ENCODE measurements at places on chromosomes 7 and 10. TPM values are rescaled to one million over a fixed set of nuclear protein-coding genes. Genes with fewer than 3 reads are reported as not detected.

Gene IRF5
- polyA plus RNA-seq, result not detected

Gene PPP1R3C
- 52.1 TPM for polyA plus RNA-seq

Gene CALHM1
- polyA plus RNA-seq, result not detected

Gene DUSP5
- polyA plus RNA-seq, result 64.1 TPM

- DNase-seq, result no peak
Measured at GRCh38 chr10:34996843-34997242, 93.3 kb downstream of the CUL2 start.

Gene DENND2A
- 18.2 TPM for polyA plus RNA-seq

DNA sequence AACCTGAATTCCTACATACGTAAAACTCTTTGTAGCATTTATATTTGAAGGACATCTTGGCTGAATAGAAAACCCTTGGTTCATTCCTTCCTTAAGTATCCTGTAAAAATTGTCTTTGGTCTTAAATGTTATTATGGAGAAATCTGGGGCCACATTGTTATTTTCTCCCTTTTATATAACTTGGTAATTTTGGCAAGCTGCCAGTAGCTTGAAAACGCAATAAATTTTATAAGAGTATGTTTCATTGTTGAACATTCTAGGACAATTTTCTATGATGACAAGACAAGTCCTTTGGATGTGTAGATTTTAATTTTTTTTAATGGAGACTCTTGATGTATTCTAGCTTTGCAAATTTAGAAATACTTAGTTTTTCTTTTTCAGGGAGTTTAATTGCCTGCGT, 191.9 kb downstream of the ABCA13 start:
- DNase-seq, result no peak

Gene PTPRZ1
- polyA plus RNA-seq, result 0.57 TPM

GRCh38 chr7:36627836-36628235, 96.5 kb downstream of the AOAH start:
- DNase-seq, result no peak

Gene LLCFC1
- 0.47 TPM for polyA plus RNA-seq

- DNase-seq, result peak; percentile 92
Measured at GRCh38 chr10:70890917-70891431, 2.6 kb upstream of the PCBD1 start.

All from cardiac muscle cell (in vitro differentiated cells and primary cell).